NCI-H1417 (cell line): ENCODE measurements at places on chromosomes 11 and 22.

- no peak for DNase-seq
Measured at GRCh38 chr11:13368041-13368446, 90.5 kb downstream of the BMAL1 start.

DNA sequence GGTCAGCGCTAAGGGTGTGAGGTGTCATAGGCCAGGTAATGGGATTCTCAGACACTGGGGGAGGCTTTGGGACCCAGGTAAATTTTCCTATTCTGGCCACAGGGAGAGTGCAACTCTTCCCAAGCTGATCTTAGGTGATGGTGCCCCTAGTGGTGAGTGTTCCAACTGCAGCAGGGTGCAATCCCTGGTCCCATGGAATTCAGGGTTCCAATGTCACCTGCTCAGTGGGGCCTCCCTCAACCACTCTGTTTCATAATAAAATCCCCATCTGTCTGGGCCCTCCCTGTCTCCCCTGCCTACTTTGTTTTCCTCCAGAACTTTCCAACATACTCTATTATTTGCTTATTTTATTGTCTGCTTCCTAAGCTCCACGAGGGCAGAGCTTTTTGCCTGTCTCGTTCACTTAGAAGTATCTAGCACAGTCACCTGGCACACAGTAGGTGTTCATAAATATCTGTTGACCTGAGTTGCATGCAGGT is 2.9 kb upstream of the SGSM1 start:
- no peak for DNase-seq

DNA sequence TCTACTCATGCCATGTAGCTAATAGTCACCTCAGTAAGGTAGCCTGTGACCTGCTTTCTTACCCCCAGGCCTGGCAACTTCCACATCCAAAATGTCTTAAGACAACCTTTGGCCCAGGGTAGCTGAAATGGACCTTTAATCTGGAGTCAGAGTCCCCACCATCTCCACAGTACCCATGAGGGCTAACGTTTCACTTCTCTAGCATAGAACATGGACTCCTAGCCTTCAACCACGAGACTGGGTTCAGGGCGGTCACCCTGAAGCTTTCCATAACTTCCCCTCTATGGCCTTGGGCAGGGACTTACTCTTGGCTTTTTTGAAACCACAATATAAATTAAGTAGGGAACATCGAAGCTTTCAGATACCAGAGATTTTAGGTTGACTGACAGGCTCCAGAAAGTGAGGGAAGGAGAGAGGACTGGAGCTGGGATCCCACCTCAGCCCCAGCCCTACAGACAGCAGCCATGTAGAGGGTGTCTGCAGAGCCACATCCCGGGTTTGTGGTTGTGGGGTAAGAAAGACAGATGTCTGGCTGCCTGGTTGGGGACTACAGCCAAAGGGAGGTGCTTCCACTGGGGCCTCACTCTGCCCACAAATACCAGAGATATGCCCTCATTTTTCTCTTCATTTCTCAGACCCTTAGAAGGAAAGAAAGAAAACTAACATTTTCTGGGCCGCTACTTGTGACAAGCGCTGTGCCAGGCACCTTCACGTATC is 2.6 kb downstream of the TBC1D10A start:
- DNase-seq, result no peak

- DNase-seq, result peak; percentile 34
Measured at GRCh38 chr11:47466701-47467250, 17.8 kb upstream of the RAPSN start.

DNA sequence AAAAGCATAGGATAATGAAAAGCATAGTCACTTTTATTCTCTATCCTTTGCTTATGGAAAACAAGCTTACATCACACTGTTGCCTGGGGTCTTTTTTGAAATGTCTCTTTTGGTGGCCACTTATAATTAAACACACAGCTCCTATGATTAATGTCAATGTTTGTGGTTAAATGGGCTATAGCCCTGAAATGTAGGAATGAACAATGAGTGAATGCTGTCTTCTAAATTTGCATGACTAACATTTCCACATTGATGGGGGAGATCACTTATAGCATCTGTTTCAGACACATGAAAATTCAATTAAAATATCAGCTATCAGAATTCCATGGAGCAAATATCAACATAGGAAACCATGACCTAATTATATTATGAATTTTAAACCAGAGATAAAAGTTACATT is 171.4 kb upstream of the FAT3 start:
- peak; percentile 31 for DNase-seq

DNA sequence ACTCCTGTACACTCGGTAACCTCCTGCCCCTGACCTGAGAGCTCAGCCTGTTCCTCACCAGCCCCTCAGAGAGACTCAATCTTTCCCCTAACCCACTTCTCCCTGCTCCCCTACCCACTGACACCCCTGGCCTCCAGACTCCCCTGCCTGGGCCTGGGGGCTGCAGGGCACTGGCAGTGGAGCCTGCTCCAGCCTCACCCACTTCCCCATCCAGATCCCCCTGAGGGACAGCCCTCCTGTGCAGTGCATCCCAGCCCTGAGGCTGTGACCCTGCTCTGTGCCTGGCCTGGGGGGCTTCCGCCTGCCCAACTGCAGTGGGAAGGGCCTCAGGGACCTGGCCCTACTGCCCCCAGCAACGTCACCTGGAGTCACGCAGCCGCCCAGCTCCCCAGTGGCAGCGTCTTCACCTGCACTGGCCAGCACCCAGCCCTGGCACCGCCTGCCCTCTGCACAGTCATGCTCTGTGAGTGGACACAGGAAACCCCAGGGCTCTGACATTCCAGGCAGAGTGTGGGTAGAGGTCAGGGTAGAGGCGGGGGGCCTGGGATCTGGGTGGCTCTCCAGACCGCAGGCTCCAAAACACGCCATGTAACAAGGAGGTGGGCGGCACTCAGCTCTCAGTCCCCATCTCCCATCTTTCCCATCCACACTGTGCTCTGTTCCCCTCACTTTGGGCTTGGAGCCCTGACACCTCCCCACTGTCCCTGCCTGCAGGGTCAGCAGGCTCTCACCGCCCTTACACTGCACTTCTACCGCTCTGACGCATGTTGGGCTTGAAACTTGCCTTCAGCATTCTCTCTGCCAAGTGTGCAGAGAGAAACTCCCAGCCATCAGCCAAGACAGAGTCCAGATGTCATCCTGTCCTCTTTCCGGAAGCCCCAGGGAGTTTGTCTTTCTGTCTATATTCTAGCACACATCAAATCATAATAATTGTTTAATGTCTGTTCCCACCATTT is 5.1 kb downstream of the VSIG10L2 start:
- no peak for DNase-seq

DNA sequence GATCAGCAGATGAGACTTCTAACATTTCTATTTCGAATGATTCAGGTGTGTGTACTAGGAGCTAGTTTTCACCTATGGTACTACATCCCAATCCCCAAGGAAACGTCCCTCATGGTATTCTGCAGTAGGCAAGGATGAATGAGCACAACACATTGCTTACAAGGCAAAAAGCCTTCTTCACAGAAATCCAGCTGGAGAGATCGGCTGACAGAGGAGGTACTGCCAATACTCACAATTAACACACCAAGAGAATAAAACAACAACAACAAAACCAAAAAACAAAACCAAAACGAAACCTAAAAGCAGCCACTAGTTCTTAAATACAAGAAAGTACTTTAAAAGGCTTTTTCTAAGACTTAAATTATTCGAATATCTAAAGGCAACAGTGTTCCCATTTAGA is 101.4 kb downstream of the PICALM start:
- DNase-seq, result no peak

GRCh38 chr11:82007521-82007920 is 726.1 kb downstream of the FAM181B start:
- DNase-seq, result no peak

GRCh38 chr11:9038541-9038940 is 34.7 kb upstream of the NRIP3 start:
- no peak for DNase-seq

- DNase-seq, result no peak
Measured at GRCh38 chr11:38460896-38461295, 1862.9 kb upstream of the RAG2 start.

GRCh38 chr22:44091021-44091721 is 67.1 kb downstream of the PARVB start:
- peak; percentile 4 for DNase-seq

DNA sequence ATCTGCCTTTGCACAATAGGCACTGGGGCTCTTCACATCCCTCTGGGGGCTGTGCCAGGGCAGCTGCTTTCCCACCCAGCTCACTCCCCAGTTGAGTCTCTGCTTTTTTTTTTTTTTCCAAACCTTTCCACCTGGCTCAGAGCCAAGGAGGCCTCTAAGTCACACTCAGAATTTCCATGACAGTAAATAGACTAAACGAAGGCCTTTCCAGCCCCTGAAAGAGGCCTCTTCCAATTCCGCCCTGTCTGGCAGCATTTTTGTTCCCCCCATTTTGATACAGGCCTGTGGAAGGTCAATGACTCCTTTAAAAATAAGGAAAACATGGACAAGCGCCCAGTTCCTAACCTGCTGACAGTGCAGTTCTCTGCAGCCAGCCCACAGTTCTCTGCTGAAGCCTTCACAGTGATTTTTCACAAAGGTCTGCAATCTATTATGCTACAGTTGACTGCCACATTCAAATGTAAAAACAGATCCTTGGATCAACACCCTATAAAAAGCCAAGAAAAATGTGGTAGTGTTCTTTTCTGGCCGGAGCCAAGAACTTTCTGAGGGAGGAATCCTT is 107.5 kb upstream of the SESN3 start:
- DNase-seq, result peak; percentile 45

DNA sequence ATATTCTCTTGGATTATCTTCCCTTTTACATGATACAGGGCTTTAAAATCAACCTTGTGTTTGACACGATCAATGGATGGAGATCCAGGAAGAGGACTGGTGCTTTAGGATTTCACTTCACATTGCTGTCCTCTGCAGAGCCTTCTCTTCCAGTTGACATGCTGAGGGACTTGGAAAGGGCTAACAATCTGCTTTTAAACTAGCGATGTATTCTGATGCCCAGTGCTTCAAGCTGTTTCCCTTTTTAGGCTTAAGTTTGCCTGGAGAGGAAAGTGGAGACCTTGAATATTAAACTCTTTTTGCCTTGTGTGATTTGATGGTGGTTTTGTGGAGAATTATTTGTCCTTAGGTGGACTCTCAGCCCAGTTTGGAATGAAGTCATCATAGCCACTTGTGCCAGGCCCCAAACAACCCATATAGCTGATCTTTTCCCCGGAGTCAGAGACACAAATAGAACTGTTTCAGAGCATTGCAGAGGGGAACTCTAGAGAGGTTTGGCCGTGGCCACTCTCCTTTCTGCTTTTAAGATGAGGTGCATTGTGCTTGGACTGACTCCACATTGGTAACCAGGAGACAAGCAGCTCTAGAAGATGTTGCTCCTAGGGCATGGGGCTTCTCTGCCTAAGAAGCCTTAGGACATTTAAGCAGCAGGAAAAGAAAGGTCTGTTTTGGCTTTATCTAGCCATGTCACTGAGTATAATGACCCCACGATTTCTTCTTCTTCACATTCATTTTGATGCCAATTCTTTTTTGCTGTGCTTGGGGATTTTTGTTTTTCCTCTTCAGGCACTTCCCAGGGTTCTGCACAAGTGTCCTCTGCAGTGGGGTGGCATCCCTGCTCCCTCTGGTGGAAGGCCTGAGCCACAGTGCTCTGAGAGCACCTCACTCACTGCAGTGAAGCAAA is 152.8 kb downstream of the NCAM1 start:
- peak; percentile 87 for DNase-seq

DNA sequence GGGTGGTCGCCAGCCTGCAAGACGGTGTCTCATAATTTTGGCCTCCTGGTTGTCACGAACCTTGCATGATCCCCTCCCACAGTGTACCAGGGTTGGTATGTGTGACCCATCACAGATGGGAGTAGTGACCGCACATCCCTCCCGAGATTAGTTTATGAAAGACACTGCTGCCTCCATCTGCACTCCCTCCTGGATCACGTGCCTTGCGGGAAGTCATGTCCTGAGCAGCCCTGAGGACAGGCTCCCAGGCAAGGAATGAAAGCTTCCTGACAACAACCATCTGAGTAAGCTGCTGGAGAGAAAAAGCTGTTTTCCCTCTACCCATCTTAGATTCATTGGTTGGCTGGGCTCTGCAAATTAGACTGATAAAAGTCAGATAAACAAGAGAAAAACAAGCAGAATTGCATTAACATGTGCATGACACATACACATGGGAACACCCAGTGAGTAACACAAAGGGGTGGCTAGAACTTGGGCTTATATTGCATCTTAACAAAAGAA is 14.4 kb upstream of the PAMR1 start:
- no peak for DNase-seq

GRCh38 chr11:64637334-64638017 is 46.5 kb downstream of the SLC22A12 start:
- DNase-seq, result no peak

GRCh38 chr22:29166180-29166579 is 39.5 kb upstream of the EMID1 start:
- DNase-seq, result no peak

GRCh38 chr11:71996946-71997345 is 1.8 kb upstream of the IL18BP start:
- DNase-seq, result no peak

DNA sequence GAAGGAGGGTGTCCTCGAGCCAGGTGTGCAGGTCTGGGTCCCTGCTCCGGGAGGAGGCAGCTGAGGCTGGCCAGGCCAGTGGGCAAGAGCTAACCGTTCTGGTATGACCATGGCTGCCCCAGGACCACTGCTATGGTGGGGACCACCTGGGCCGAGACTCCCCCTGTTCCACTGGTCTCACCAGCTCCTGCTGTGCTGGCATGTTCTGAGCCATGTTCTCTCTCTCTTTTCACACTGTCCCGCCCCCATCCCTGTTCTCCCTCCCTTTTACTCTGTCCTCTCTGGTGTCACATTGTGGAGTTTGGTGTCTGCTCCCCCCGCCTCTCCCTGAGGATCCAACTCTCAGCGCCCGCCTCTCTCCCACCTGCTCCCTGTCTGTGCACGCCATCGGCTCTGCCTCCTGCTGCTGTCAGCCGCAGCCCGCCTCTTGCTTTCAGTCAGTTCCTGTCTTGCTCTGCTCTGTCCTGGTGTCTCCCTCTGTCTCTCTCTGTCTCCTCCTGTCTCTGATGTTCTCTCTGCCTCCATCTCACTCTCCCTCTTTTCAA is 66.4 kb downstream of the LRRC32 start:
- DNase-seq, result peak; percentile 44

- DNase-seq, result no peak
Measured at GRCh38 chr11:116787436-116787785, 412 bp downstream of the ZPR1 start.

DNA sequence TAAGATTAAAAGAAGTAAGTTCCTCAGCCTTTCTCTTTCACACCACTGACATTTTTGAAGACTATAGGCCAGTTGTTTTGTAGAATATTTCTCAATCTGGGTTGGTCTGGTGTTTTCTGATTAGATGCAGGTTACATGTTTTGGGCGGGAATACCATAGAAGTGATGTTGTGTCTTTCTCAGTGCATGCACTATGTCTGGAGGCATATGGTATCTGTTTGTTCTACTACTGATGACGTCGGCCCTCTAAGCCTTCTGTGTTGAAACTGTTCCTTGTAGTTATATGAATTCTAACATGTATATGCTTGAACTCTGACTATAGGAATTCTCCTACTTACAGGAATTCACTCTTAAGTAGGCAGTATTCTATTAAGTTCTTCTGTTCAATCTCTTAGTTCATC is 21.6 kb downstream of the ZFTA start:
- DNase-seq, result no peak
